ENCODE measurements at places on chromosomes 1 and 21. TPM values are rescaled to one million over a fixed set of nuclear protein-coding genes. Genes with fewer than 3 reads are reported as not detected.

DNA sequence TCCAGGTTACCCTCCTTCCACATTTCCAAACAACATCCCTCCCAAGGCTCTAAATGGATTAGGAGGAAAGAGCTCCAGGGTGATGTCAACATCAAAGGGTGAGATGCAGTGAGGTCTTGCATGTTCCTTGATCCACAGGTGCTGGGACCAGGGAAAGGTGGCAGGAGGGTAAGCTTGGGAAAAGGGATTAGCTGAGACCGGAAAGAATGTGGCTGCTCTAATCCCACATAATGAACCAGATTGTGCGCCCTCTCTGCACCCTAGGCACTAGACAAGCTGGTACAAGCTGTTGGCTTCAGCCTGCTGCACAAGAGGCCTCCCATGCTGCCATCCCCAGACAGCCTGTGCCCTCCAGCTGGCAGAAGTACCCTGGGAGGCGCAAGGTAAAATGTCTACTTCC lies 34.9 kb downstream of the PLXNA2 start:
- no peak for DNase-seq

DNA sequence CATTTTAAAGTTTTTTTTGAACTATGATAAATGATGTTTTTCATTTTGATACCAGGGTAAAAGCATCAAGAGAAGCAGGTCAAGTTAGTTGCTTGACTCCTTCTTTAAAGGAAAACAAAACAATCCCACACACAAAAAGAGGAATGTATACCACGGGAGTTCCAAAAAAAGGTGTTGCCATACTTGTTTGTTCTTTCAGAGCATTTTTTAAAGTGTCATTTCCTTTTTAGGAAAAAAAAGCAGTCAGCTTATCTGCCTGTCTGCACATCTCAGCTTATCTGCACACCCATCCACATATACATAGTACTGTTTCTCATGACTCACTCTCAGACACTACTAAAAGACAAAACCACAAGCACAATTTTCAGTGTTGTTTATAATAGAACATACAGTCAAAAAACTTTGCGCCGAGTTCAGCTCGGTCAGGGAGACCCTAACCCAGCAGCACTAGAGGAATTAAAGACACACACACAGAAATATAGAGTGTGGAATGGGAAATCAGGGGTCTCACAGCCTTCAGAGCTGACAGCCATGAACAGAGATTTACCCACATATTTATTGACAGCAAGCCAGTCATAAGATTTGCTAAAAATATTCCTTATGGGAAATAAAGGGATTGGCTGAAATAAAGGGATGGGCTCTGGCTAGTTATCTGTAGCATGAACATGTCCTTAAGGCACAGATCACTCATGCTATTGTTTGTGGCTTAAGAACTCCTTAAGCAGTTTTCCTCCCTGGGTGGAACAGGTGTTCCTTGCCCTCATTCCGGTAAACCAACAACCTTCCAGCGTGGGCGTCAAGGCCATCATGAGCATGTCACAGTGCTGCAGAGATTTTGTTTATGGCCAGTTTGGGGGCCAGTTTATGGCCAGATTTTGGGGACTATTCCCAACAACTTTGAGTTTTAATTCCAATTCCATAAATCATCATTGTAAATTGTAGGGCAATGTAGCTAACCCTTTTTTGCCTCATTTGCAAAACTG lies 11.4 kb upstream of the MNDA start:
- DNase-seq, result no peak

GRCh38 chr21:39705849-39706248 lies 39.1 kb upstream of the IGSF5 start:
- no peak for DNase-seq

The PLEKHG5 gene
- 17.2 TPM for polyA plus RNA-seq

- DNase-seq, result no peak
Observed at GRCh38 chr1:151369302-151369610, 3.2 kb downstream of the SELENBP1 start.

GRCh38 chr1:90325168-90325567 lies 330.3 kb downstream of the ZNF326 start:
- no peak for DNase-seq

The NASP gene
- polyA plus RNA-seq, result 153 TPM

The FAM167B gene
- 2.8 TPM for polyA plus RNA-seq

GRCh38 chr21:32726839-32727686 lies 750 bp downstream of the SYNJ1 start:
- no peak for DNase-seq

The PADI2 gene
- 19.3 TPM for polyA plus RNA-seq

GRCh38 chr1:227779021-227779441 lies 36.4 kb upstream of the PRSS38 start:
- no peak for DNase-seq

DNA sequence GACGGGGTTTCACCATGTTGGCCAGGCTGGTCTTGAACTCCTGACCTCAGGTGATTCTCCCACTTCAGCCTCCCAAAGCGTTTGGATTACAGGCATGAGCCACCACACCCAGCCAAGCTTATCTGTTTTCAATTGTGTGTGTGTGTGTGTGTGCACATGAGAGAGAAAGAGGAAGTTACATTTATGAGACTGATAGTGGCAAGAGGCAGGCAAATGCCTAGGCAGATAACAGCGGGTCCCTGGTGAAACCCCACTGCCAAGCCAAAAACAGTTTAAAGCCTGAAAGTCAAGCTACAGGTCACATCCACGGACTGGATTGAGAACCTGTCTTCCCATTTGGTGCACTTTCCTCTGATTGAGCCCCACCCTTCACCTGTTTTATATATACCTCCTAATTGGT lies 35.1 kb upstream of the IFNGR2 start:
- no peak for DNase-seq

Data from large intestine (tissue), 12 donors.